ENCODE measurements at places on chromosomes 7 and 10. TPM values are rescaled to one million over a fixed set of nuclear protein-coding genes. Genes with fewer than 3 reads are reported as not detected.

SLK gene
- polyA plus RNA-seq, result 5.0 TPM

DDX21 gene
- polyA plus RNA-seq, result 8.9 TPM

- peaks cover 5% of the 10 kb centered on the region for H3K27me3 ChIP-seq
- DNase-seq, result no peak
- no peaks in the 10 kb centered on the region for H3K36me3 ChIP-seq
- no peaks in the 10 kb centered on the region for H3K4me1 ChIP-seq
- H3K4me3 ChIP-seq, result no peak overlapping the region
Observed at GRCh38 chr10:32161586-32161985, 105.4 kb upstream of the KIF5B start.

DNA sequence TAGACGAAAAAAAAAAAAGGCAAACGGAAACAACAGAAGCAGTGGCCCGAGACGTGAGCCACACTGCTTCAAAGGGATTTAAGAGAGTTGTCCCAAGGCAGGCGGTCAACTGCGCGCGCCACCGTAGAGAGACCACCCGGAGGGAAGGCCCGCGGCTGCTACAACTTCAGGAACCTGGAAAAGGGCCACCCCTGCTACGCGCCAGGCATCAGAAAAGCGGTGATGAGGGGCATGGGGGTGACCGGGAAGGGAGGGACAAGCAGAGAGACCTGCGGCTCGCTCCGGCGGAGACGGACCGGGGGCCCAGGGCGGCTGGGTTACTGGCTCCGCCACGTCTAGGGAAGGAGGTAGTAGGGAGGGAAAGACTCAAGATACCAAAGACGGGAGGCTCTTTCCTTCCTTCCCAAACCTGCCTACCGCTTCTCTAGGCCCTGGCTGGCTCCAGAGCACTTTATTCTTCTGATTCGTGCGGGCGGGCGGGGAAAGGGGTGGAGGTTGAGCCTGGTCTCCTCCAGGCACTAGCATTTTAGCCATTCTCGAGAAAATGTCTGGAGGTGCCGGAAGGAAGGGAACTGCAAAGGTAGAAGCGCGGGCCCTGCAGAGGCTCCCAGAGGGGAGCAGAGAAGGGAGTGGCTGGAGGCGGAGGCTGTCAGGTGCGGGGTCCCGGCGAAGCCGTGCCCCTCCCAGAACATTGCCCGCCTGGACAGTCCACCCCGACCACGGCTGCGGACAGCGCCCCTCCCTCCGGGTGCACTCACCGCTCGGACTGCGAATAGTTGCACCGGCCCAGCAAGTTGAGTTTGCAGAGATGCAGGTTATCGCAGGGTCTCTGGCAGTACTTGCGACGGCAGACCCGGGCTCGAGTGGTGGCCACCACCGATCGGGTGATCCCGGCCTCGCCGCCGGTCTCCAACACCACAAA is 993 bp downstream of the ZC3HAV1 start:
- peaks cover 60% of the 10 kb centered on the region for H3K4me1 ChIP-seq
- H3K4me3 ChIP-seq, result peak overlapping the region; percentile 99
- peak overlapping the region; percentile 100 for H3K27ac ChIP-seq
- DNase-seq, result peak; percentile 38
